ENCODE measurements at places on chromosomes 2 and 18.

- DNase-seq: no peak
Measured at GRCh38 chr18:1498216-1498615, 593.5 kb downstream of the ADCYAP1 start.

GRCh38 chr2:37809525-37809924 is 115.6 kb upstream of the RMDN2 start:
- no peak for DNase-seq

GRCh38 chr2:221501210-221501882 is 70.8 kb downstream of the EPHA4 start:
- no peak for DNase-seq

- peak; percentile 20 for DNase-seq
Measured at GRCh38 chr2:202172439-202173211, 65.8 kb downstream of the SUMO1 start.

DNA sequence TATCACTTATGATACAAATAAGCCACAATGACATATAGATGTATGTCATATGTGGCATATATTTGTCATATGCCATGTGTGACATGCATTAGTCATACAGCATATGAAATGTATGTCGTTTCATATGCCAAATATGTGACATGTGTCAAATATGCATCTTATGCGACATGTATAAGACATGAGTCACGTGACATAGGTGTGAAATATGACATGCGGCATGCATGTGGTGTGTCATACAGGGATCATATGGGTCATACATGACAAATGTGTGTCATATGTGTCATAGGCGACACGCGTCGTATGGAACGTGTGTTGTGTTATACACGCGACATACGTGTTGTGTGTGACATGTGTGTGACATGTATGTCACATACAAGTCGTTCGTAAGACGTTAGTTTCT is 2154.0 kb upstream of the PIK3C3 start:
- DNase-seq: no peak

DNA sequence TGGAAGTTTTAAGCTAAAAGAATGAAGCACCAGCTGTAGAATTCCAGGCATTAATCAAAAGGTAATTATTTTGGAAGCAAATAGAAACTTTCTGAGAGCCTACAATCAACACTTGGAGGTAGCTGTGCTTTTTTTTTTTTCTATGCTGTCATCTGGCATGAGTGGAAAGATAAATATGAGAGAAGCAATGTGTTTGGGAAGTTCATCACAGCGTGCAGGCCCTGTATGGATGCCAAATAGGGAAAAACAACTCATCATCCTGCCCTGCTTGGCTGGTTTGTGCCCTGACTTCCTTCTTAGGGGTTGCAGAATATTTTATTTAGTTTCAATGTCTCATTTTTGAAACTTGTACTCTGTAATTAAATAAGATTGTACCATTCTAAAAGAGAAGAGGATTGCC is 437.4 kb downstream of the PIK3C3 start:
- no peak for DNase-seq

- DNase-seq: no peak
Measured at GRCh38 chr2:216113572-216113971, 4.4 kb downstream of the XRCC5 start.
